ENCODE measurements at places on chromosomes 2 and 18.
A peak's percentile ranks its signal among the peaks of the same experiment; 100 is the strongest.

- no peak for DNase-seq
Measured at GRCh38 chr2:175627405-175627804, 374.7 kb downstream of the LNPK start.

GRCh38 chr2:173354582-173355131 lies at the start of gene CDCA7:
TSS of gene CDCA7 (plus strand) at chr2:173354872. CDS start at chr2:173354964, 92 bp downstream.
- DNase-seq, result peak; percentile 81

DNA sequence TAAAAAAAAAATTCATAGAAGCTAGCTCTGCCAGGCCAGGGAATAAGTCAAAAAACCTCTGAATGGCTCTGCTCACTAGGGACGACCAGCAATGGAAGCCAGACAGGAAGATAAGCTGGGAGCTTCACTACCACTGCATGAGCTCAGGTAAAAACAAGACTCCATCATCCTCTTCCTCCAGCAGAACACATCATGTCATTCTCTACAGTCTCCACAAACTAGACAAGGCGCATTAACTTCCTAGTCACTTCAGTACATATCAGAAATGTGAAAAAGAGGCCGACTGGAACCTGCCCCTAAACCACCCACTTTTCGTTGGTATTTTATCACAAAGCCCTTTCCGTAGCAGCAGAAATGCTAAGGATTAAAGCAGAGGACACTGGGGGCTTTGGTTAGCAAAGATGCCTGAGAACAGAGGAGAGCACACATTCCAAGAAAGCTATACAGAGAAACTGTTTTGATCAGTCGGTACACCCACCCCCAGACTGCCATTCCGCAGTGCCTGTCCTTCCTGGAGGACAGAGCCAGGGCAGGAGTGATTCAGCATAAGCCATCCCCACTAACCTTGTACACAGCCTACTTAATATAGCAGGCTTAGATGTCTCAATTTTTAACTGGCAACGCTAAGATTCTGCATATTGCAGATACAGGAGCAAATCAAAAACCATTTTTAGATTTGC lies 53.4 kb downstream of the AAK1 start:
- no peak for DNase-seq

- DNase-seq, result no peak
Measured at GRCh38 chr2:241062389-241063092, 39.5 kb downstream of the MTERF4 start.

DNA sequence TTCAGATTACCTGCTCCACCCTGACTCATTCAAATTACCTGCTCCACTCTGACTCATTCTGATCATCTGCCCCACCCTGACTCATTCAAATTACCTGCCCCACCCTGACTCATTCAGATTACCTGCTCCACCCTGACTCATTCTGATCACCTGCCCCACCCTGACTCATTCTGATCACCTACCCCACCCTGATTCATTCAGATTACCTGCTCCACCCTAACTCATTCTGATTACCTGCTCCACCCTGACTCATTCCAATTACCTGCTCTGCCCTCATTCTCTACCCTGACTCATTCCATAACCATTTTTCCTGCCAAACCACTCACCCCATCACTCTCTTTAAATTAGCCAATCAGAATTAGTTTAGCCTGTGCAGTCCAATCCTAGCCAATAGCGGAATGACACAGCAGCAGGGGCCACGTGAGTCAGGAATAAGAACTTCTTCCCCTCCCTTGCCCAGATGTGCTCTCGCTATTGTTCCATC lies 26.2 kb downstream of the CFAP53 start:
- no peak for DNase-seq

- no peak for DNase-seq
Measured at GRCh38 chr2:129791712-129792111, 187.8 kb upstream of the RAB6C start.

DNA sequence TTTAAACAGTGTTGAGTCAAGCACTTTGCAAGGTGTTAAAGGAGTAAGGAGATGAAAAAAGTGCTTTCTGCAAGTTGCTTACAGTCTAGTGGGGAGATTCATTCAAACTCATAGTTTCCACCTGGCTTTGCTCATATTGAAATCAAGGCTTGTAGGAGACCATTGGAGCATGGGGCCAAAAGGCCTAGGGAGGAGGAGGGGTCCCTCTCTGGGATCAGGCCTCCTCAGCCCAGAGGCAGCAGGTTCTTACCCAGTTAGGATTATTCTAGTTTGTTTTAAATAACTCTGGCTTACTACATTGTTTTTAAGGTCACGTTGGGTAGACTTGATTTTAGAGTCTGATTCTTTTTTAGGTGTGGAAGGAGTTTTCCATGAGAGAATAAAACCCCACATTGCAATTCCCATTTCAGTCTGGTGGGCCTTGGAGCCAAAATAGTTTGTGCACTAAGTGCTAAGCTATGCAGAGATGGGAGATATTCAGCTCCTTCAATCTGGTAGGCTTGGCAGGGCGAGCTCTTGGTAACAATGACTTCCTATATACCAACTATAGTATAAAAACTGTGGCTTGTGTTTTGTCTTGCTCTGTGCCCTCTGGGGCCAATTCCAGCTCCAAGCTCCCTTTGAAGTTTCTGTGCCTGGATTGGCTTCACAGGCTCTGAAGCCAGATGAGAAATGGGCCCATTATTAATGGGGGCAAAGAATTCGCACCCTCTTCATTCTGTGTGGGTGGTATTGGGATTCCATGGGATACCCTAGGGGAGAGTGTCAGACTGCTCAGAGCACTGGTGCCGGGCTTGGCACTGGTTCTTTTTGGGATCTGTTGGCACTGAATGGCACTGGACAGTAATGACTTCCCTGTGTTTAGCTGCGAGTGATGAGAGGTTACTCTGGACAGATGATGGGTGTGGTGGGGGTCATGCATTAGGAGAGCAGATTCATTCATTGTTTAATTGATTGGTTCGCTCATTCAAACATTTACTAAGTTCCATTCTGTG lies 301.1 kb downstream of the MYCN start:
- DNase-seq, result no peak

- no peak for DNase-seq
Measured at GRCh38 chr2:9031246-9031645, 27.8 kb upstream of the MBOAT2 start.

DNA sequence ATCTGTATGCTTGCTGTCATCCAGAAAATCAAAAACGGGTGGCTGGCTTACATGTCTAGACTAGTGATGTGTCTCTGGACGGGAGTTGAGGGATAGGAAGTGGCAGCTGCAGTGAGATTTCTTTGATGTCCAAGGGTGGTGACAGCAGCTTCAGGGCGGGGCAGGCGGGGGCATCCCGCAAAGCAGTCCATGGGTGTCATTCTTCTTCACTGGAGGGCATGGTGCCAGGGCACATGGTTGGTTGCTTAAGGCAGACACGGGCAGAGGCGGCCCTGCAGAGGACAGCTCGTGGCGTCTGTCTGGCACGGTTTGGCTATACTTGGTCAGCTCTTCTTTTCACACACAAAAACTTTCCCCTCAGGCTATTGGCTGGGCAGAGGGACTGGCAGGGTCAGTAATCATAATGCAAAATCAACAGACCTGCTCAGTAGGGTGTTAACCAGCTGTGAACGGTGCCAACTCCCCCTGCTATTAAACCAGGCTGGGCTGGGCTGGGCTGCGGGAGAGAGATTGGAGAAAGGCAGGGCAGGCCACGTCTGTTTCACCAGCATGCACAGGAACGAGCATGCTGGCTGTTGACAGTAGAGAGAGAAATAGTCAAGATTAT lies 63.7 kb downstream of the COL4A3 start:
- DNase-seq, result no peak

DNA sequence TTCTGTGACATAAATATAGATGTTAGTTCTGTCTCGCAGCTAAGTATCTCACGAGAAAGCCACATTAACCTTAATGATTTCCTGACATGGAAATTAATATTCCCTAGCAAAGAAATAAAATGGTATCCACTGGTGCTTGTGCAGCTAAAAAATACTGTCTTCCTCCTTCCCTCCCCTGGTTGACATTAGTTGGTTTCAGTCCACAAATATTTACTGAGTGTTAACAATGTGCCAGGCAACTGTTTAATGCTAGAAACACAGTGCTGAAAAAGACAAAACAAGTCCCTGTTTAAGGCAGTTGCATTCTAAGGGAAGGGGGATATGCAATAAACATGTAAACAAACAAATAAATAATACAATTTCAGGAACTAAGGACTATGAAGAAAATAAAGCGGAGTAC lies 44.2 kb upstream of the VPS54 start:
- DNase-seq, result no peak

DNA sequence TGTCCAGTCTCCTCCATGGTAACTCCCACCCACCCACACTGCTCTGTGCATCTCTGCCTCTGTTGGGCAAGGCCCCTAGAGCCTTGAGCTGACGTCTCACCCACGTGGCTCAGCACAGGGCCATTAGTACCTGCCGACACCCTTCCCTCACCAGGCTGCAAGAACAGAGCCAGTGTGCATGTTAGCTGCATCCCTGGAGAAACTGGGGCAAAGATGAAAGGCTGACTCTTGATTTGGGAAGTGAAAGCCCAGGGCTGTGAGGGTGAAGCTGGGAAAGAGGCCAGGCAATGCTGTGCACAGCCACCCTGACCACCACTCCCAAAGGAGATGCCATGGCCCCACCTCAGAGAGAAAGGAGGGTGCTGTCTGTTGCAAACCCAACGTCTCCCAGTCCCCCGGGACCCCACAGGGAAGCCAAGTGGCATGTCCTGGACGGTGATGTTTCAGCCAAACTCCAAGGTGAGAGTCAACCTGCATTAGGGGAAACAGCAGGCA lies 20.0 kb upstream of the HPCAL1 start:
- DNase-seq, result no peak

GRCh38 chr18:23094411-23095190 lies 40.7 kb upstream of the CABLES1 start:
- DNase-seq, result no peak

DNA sequence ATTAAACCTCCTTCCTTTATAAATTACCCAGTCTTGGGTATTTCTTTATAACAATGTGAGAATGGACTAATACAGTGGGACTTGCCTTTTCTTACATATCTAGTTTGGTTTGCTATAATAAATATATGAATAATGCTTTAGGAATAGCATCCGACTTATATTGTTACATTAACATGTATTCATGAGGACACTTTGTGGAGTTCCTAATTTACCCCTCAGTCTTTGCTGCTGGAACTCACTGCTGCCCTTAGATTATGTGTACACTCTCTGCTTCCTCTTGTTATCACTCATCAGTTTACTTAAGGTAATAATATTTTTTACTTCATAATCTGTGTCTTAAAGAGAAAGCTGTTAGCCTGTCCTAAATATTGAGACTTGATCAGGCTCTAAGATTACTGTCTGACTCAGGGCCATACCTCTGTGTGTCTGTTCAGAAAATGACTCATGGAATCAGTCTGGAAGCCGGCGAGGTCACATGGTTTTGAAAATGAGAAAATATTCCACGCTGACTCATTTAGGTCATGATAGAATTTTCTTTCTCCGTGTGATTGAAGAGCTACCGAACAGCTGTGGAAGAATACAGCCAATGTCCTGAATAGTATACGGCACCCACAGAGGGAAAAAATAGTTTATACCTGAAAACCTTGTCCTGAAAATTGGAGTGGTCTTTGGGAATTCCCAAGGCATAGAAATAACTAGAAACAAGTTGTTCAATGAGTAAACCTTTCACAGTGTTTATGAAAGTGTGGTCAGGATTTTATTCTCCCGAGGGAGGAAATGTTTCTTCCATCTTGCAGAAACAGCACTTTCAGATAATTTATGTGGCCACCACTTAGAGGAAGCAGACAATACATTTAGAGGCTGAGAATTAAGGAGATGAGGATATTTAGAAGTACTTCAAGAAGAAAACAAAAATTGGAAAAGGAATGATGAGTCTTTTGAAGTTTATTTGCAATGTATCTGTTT lies 156.4 kb downstream of the DSEL start:
- no peak for DNase-seq

DNA sequence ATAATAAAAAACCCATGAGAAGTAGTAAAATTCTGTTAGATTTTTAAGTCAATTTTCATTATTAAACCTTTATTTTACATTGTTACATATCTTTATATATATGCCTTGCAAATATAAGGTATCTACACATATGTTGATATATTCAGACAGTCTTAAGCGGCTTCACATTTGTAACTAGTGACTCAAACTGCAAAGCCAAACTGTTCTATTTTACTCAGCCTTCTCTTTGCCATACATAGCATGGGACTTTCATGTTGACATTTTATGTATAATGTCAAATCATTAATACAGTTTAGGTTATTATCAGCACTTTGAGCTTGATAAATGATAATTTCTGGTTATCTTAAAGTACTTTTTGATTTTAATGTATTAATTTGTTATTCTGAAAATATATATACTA lies 125.0 kb upstream of the WDSUB1 start:
- DNase-seq, result no peak

DNA sequence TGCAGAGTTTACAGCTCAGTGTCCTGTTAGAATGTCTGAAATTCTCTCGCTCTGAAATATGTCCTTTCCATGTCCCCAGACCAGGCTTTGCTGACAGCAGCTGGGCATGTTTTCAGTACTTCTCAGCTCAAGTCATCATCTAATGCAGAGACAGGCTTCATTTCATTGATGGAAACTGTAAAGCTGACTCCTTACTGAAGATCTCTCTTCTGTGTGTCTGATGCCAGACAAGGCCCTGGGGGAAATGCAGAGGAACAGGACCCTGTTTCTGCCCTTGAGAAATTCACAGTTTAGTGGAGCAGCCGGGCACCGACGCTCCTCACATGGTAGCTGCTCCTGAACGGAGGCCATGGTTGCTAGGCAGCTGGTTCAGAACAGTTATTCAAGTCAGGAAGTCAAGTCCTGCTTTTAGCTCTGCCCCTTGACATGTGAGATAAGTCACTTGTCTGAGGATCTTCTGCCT lies 24.6 kb upstream of the FZD7 start:
- no peak for DNase-seq

- DNase-seq, result no peak
Measured at GRCh38 chr2:19902216-19902740, 495 bp upstream of the TTC32 start.

GRCh38 chr2:205771666-205772065 lies 89.4 kb downstream of the NRP2 start:
- no peak for DNase-seq

DNA sequence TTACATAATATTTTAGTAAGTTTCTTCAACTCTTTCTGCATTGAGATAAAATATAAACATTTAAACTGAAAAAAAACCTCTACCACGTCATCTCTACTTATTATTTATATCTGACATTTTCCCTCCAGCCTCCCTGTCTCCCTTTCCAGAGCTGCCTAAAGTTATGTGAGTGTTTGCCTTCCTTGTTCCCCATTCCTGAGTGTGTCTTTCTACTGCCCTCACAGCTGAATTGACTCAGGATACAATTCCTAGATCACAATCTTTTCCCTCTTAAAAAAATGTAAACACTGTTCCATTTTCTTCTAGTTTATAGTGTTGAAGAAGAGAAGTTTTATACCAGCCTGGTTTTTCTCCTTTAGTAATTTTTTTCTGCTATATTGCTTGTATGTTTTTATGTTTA lies 5.3 kb downstream of the TRPM8 start:
- DNase-seq, result no peak

DNA sequence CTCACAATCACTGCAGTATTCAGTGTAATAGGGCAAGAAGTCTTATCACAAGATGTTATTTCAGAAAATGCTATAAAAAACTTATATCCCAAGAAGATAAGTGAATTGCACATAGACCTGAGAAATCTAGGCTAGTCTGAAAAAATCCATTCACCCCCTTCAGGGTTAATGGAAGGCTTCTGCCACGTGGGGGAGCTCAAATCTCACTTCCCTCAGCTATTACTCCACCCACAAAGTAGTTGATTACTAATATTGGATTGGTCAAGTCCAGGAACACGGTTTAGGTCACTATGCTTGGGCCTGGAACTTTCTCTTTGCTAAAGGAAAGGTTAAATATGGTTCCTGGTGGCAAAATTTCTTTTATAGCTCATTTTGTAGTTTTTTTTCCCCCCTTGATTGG lies 51.2 kb upstream of the ADAM23 start:
- DNase-seq, result peak; percentile 5

Measured in NK-92 treated with Interleukin-12 subunit alpha and Interleukin-12 subunit beta, amount 100 ng/mL, for 24 hours (cell line).